ENCODE measurements at places on chromosomes 3 and 15. TPM values are rescaled to one million over a fixed set of nuclear protein-coding genes. Genes with fewer than 3 reads are reported as not detected.

Gene SQOR
- total RNA-seq, result 65.7 TPM

Gene PATL2
- 0.43 TPM for total RNA-seq

Gene AMT
- total RNA-seq, result 3.8 TPM

Gene AGTR1
- 0.17 TPM for total RNA-seq

Gene MESP2
- not detected for total RNA-seq

Gene ATP13A4
- total RNA-seq, result not detected

Gene MKRN2OS
- 2.7 TPM for total RNA-seq

Gene CCDC14
- total RNA-seq, result 34.1 TPM

Gene DAZL
- not detected for total RNA-seq

Gene PSTPIP1
- total RNA-seq, result 0.67 TPM

Gene CCR1
- total RNA-seq, result not detected

Gene MUSTN1
- total RNA-seq, result not detected
